ENCODE measurements at places on chromosomes 7 and 10.

DNA sequence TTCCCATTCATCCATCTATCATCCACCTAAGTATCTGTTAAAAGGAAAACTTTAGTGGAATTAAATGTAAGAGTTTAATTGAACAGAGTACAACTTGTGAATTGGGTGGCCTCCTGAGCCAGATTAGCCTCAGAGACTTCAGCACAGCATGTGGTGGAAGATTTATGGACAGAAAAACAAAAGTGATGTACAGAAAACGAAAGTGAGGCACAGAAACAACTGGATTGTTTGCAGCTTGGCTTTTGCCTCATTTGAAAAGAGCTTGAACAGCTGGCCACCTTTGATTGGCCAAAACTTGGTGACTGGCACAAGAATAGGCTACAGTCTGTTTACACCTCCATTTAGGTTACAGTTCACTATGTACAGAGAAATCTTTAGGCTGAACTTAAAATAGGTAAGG lies 1463.4 kb upstream of the CELF2 start:
- no peak for DNase-seq

- no peak for DNase-seq
Observed at GRCh38 chr7:36956814-36957213, 232.5 kb upstream of the AOAH start.

GRCh38 chr10:129305046-129305445 lies 162.0 kb upstream of the MGMT start:
- DNase-seq = no peak

DNA sequence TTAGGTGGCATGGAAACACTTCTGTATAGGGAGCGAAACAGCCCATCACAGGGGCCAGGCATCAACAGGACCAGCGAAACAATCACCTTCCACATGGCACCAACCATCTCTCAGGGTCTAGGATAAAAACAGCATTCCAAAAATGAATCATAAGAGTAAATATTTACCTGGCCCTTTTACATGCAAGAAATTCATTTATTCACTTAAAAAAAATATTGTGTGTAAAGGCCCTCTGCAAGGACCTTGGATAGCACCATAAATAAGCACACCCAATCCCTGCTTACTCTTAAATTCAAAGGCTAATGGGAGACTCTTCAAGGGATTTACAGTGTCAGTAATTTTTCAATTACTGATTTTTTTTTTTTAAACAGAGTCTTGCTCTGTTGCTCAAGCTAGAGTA lies 25.4 kb downstream of the CPVL start:
- DNase-seq = no peak

DNA sequence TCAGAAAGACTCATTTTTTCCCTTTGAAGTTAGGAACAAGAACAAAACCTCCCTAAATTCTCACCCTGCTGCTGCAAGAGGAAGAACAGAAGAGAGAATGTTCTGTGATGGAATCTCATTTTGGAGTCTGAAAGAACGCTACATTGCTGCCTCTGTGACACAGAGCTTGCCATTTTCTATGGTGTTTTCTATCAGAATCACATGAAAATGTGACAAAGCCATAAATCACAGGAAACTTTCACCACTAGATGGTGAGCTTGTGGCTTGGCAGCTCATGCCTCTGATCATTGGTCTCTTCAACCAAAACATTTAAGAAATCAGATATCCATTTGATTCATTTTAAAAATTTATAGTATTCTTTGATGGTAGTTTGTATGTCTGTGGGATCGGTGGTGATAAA lies 82.9 kb downstream of the CADPS2 start:
- peak; percentile 4 for DNase-seq

GRCh38 chr10:129706523-129706922 lies 239.5 kb downstream of the MGMT start:
- DNase-seq = no peak

DNA sequence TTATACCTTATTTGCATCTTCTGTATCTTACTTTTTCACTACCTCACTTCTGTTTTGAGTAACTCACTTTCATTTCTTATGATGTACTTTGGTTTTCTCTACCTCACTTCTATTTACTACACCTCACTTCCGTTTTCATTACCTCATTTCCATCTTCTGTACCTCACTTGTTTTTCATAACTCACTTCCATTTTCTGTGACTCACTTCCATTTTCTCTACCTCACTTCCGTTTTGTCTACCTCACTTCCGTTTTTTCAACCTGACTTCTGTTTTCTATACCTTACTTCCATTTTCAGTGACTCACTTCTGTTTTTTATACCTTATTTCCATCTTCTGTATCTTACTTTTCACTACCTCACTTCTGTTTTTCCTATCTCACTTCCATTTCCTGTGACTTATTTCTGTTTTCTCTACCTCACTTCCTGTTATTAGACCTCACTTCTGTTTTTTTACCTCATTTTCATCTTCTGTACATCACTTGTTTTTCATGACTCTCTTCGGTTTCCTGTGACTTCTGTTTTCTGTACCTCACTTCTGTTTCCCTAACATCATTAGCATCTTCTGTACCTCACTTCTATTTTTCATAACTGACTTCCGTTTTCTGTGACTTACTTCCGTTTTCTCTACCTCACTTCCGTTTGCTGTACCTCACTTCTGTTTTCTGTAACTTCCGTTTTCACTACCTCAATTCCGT lies 493.1 kb upstream of the AKR1E2 start:
- no peak for DNase-seq

DNA sequence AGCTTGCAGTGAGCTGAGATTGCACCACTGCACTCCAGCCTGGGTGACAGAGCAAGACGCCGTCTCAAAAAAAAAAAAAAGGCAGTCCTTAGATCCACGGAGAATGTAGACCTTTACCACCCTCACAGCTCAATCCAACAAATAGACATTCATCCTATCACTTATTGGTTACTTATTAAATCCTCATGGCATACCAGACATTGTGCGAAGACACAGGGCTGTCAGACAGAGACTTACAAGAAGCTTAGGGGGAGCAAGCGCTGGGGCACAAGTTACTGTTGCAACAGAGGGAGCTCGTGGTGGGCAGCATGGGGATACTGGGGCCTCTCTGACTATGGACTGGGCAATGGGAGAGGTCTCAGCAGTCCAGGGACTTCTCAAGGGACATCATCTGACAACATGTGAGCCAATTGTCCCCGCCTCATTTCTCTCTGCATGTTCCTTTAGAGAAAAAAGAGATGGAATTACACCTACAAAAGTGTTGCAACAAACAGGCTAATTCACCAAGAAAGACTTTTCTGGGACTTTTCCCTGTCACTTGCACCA lies 82.8 kb upstream of the TNS3 start:
- no peak for DNase-seq

GRCh38 chr7:136617176-136617575 lies 251.3 kb upstream of the CHRM2 start:
- no peak for DNase-seq

- no peak for DNase-seq
Observed at GRCh38 chr10:97128039-97128492, 57.7 kb downstream of the SLIT1 start.

Measured in SHP77 treated with DMSO at 0.1 percent for 48 hours (cell line).